Uterine smooth muscle cell (primary cell): ENCODE measurements at places on chromosomes 1 and 21. TPM values are rescaled to one million over a fixed set of nuclear protein-coding genes. Genes with fewer than 3 reads are reported as not detected.

KRTAP12-4 gene
- not detected in 2 replicates for total RNA-seq

CADM3 gene
- total RNA-seq = 0.12 and 0.22 TPM in 2 replicates

IBA57 gene
- total RNA-seq = 4.9 and 7.3 TPM in 2 replicates

RRP1B gene
- 25.4 and 32.4 TPM in 2 replicates for total RNA-seq

TRPM2 gene
- total RNA-seq = under 0.01 TPM in 1 of 2 replicates, not detected in the other

SORT1 gene
- 5.8 and 12.6 TPM in 2 replicates for total RNA-seq

B3GALT2 gene
- under 0.01 and 0.12 TPM in 2 replicates for total RNA-seq

FCER1A gene
- not detected in 2 replicates for total RNA-seq

XPR1 gene
- total RNA-seq = 14.9 and 17.8 TPM in 2 replicates

EVA1C gene
- total RNA-seq = 12.0 and 15.5 TPM in 2 replicates

FCN3 gene
- total RNA-seq = not detected in 2 replicates

TMPRSS2 gene
- total RNA-seq = under 0.01 TPM in 1 of 2 replicates, not detected in the other

CFAP57 gene
- 0.22 and 0.75 TPM in 2 replicates for total RNA-seq

INAVA gene
- not detected in 2 replicates for total RNA-seq

CYP4A11 gene
- total RNA-seq = not detected in 2 replicates

USH2A gene
- under 0.01 TPM in 1 of 2 replicates, not detected in the other for total RNA-seq

RTCA gene
- 51.9 and 54.5 TPM in 2 replicates for total RNA-seq

EPHB2 gene
- 5.2 and 13.0 TPM in 2 replicates for total RNA-seq

COL18A1 gene
- 38.1 and 131 TPM in 2 replicates for total RNA-seq

IL24 gene
- 2.9 and 3.1 TPM in 2 replicates for total RNA-seq

RIMS3 gene
- total RNA-seq = 0.44 and 0.50 TPM in 2 replicates

PPIAL4G gene
- total RNA-seq = under 0.01 TPM in 1 of 2 replicates, not detected in the other

SLC1A7 gene
- 0.12 TPM in 1 of 2 replicates, not detected in the other for total RNA-seq

TNN gene
- total RNA-seq = under 0.01 TPM in 1 of 2 replicates, not detected in the other

SLC2A5 gene
- total RNA-seq = 2.3 and 6.1 TPM in 2 replicates

OR2M3 gene
- total RNA-seq = not detected in 2 replicates
